ENCODE measurements at places on chromosomes 5 and 9.

DNA sequence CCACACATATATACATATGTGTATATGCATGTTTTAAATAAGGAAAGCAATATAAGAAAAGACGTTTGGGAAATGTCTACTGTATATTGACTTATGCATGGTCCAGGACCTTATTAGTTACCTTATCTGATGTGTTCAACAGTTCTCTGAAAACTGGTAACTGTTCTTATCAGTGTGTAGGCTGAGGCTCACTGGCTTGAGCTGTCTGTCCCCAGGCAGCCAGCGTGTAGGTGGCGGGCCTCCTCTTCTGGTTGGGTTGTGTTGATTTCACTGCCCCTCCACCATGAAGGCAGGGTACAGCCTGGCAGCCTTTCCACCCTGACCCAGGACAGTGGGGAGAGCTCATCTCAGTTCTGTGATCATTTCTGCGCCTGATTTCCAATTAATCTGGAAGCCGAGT is 38.7 kb upstream of the SEMA4D start:
- no peak for DNase-seq

GRCh38 chr9:97983589-97984187 is 547 bp downstream of the ANP32B start:
- peak; percentile 70 for DNase-seq

GRCh38 chr9:137485343-137486140 is 26.4 kb upstream of the NSMF start:
- peak; percentile 32 for DNase-seq

- DNase-seq = no peak
Observed at GRCh38 chr5:7805379-7805778, 45.6 kb downstream of the CFAP90 start.

Data from psoas muscle (tissue), 8 donors.